ENCODE measurements at places on chromosomes 12 and 14.

GRCh38 chr14:34424488-34424887 lies 37.6 kb downstream of the SPTSSA start:
- no peak for DNase-seq

DNA sequence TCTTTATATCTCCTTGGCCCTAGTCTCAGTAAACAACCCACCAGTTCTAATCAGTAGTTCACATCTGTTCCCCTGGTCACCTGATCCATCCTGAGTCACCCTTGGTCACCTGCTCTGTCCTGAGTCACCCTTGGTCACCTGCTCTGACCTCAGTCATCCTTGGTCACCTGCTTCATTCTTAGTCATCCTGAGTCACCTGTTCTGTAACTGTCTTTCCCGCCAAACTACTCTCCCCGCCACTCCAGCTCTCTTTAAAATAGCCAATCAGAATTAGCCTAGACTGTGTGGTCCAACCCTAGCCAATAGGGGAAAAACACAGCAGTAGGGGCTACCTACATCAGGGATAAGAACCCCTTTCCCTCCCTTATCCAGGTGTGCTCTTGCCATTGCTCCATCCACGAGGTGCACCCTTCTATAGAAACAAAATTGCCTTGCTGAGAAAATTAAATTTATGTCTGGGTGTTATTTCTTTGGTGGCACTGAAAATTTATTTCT lies 245.4 kb upstream of the DIO3 start:
- no peak for DNase-seq

- no peak for DNase-seq
Measured at GRCh38 chr14:59177262-59177661, 11.2 kb upstream of the DAAM1 start.

DNA sequence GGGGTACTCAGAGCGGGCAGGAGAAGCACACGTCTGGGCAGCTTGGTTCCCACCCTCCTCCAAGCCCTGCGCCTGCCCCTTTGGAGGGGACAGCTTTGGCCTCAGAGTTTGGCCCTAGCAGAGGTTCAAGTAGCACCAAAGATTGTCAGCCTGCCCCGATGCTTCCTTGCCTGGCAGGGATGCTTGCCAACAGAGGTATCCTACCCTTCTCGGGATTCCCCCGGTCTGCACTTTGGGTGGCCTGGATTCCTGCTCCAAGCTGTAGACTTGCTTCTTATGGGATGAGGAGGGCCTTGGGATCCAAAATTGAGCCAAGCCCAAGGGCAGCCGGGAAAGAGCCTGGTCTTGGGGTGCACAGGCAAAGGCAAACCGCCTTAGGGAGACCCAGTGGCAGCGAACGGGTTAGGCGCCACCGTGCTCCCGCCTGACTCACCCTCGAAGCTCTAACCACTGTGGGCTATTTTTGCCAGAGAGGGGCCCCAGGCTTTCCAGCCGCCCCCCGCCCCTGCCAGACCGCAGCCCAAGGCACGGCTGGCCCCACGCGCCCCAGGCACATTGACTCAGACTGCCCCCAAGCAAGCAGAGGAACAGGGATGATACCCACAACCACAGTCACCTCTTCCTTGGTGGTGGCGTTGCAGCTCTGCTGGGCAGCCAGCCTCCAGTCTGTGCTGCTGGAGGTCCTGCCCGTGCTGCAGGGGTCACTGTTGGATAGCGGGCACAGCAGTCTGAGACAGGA lies 847 bp upstream of the WNT10B start:
- no peak for DNase-seq
